ENCODE measurements at places on chromosomes 6 and 20.

DNA sequence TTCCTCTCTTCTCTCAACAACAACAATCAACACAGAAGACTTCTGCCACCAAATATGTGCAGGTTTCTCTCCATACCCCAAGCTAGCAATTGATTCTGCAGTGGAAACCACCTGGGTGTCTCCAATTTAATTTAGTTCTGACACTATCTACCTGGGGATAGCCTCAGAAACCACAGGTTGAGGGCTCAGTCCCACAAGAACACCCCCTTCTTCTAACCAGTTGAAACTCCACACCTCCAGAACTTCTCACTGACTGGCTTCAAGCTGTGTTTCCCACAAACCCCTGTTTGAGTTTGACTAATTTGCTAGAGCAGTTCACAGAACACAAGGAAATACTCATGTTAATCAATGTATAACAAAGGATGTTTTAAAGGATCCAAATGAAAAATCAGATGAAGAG lies 52.5 kb upstream of the SPTLC3 start:
- DNase-seq, result no peak

- DNase-seq, result no peak
Observed at GRCh38 chr6:148857798-148858390, 111.1 kb downstream of the UST start.

GRCh38 chr6:149985481-149985937 lies 21.8 kb downstream of the ULBP1 start:
- no peak for DNase-seq

DNA sequence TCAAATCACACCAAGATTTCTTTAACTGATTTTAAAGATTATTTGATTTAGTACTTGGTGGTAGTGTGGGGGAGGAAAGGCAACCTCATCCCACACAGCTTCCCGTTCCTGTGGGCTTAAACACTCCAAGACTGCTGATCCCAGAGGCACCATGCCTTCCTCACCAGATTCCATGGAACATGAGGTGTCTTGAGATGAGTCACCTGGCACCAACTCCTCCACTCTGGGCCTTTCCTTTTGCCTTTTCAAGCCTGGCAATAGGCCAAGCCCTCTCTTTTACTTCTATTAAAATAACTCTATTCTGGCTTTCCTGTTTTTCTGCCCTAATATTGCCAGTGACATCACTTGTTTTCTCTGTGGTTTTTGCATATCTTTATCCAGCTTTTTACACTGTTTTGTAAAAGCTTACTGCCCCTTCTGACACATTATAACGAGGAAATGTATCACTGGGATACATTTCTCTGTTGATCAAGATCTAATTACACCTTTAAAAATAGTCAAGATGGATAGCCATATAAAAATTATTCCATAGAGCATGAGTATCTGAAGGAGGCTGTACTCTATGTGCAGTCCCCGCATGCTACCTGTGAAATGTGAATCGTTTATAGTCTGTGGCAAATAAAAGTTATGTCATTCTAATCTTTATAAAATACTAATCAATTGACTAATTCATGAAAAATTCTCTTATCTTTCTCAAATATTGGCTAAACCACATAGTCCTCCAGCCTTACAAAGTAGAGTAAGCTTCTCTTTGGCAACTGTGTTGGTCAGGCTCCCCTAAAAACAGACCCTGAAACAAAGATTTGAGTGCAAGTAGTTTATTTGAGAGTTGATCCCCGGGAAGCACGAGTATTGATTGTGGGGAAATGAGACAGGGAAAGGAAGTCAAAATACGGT lies 257.8 kb upstream of the KCNQ5 start:
- DNase-seq, result no peak

DNA sequence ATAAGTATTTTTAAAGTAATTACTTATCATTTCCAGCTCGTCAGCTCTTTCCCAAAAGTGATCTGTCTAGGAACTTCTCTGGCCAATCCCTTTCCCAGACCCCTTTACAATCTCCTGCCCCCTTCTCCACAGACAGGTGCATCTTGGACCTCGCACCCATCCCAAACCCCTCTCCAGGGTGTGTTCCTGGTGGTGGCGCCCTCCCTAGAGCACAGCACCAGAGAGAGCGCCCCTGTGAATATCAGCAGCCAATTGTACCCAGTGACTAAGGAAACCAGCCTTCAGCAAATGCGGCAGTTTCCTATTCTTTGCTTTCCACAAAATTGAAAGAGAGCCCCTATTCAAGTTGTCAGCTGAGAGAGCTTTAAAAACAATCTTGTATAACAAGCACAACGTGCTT lies 157.7 kb downstream of the RNASET2 start:
- DNase-seq, result peak; percentile 15

GRCh38 chr6:37106982-37107491 lies 62.9 kb upstream of the PIM1 start:
- no peak for DNase-seq

DNA sequence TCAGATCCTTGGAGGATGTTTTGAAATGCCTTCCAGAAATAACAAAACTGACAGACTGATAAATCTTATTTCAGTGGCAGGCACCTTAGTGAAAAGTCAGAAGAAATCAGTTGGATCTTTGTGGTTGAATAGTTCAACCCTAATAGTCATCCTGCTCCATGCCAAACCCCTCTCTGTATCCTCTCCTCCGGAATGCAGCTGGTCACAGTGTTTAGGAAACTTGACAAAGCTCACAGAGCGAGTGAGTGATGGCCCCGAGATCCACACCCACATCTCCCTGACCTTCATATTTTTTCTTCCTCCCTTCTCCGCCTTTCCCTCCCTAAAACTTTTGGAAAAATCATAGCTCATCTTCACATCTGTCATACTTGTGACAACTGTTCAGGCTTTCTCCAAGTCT lies 464.8 kb upstream of the CDH4 start:
- no peak for DNase-seq

DNA sequence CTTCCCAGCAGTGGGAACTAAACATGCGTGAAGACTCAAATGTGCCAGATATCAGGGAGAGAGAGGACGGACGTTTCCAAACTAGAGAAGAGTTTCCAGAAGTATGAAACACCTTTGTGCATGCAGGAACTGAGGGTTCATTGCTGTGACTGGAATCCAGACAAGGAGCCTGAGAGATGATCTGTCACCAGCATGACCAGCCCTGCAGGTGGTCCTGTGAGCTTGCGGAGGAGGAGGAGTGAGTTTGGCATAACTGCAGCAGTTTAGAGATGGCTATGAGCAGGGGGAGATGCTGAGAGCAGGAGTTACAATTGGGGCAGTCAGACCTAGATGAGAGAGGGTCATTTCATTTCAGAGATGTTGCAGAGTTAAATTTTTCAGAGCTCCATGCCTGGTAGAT lies 89.6 kb downstream of the SLC22A3 start:
- DNase-seq, result no peak

- DNase-seq, result no peak
Observed at GRCh38 chr6:3624250-3625136, 127.0 kb downstream of the PXDC1 start.

- no peak for DNase-seq
Observed at GRCh38 chr6:122677406-122677805, 67.2 kb downstream of the PKIB start.

- no peak for DNase-seq
Observed at GRCh38 chr6:106525107-106525881, 104.0 kb downstream of the RTN4IP1 start.

DNA sequence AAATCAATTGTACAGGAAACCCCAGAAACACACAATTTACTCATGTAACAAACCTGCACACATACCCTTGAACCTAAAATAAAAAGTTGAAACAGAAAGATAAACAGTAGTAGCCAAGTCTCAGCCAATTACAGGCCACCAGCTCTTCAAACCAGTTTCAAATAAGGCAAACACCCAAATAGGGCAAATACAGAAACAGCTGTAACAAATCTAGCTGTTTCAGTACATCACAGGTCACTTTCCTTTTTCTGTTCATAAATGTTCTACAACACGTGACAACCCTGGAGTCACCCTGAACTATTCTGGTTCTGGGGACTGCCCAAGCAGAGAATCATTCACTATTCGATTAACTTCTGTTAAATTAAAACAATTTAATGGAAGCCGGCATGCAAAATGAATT lies 329.0 kb downstream of the GJA1 start:
- DNase-seq, result no peak

- no peak for DNase-seq
Observed at GRCh38 chr6:112202639-112203341, 51.6 kb downstream of the LAMA4 start.

DNA sequence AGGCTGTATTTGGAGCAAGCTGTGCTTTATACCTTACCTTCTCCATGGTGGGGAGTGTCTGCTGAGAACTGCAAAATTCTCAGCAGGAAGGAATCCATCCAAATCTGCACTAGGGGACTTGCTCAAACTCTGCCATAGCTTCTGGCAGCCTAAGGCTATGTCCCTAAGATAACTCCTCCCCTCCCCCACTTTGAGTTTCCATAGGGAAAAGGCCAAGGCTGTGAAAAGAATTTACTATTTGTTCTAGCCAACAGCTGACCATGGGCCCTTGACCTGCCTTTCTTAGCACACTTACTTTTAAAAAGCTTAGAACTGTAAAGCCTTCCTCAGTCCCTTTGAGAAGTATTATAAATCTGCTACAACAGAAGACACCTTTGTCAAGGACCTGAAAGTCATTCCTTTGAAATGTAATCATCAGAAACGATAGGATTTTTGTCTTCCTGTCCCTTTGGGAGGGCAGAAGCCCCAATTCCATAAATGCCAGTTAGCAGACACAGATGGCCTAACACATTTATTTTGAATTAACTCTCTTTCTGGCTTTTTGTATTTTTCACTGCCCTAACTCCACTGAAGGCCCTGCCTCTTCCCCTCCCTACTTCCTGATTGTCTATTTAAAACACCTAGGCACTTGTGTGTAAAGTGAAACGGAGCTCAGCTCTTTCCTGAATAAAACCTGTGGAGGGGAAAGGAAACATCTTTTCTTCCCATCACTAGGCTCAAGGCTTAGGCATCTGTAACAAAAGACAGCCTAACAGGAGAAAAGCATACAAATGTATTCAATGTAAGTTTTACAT lies 157.1 kb downstream of the AKAP7 start:
- no peak for DNase-seq

DNA sequence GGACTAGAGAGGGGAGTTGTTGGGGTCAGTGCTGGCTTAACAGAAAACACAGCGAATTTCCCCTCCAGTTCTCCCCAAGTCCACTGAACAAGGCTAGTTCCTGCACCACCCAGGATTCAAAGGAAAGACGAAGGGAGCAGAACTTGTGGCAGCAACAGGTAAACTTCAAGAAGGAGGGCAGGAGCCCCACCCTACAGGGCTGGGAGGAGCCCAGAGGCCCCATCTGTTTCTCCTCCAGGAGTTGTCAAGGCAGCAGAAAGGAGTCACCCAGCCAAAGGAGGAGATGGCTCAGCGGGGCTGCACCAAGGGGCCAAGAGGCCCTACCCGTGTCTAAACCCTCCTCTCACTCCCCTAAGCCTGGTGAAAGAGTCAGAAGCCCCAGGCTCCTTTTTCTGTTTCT lies 1.7 kb downstream of the SAPCD1 start:
- no peak for DNase-seq

DNA sequence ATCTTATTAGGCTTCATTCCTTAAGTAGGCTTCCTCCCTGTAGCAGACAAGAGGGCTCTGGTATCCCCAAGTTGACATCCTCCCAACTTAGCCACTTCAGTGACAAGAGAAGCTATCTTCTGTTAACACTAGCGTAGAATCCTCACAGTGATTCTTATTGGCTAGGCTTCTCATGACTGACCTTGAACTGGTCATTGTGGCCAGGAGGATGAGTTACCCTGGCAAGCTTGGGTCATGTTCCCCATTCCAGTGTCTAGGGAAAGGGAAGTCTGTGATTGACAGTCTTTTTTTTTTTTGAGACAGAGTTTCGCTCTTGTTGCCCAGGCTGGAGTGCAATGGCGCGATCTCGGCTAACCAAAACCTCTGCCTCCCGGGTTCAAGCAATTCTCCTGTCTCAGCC lies 7.1 kb downstream of the CDKAL1 start:
- DNase-seq, result no peak

DNA sequence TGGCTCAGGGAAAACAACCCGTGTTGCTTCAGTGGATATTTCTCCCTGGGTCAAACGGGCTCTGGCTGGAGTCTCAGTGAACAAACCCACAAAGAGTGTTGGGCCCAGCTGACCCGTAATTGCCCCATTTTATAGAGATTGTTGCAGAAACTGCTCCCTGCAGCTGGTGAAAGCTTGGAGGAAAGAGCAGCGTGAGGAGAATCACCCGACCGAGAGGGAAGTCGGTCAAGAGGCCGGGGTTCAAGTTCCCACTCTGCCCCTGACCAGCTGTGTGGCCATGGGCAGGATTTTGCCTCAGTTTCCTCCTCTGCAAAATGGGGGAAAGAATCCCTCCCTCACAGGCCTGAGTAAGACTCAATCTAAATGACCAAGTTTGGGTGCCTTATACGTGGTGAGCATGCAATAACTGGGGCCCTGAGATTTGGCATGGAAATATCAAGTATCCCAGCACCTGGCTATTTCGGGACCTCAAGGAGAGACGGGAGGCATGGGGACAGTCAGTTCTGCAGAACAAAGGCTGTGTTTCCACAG lies 1.7 kb upstream of the TGM2 start:
- DNase-seq, result no peak

- DNase-seq, result no peak
Observed at GRCh38 chr20:63963784-63964301, 5.9 kb downstream of the ZNF512B start.

DNA sequence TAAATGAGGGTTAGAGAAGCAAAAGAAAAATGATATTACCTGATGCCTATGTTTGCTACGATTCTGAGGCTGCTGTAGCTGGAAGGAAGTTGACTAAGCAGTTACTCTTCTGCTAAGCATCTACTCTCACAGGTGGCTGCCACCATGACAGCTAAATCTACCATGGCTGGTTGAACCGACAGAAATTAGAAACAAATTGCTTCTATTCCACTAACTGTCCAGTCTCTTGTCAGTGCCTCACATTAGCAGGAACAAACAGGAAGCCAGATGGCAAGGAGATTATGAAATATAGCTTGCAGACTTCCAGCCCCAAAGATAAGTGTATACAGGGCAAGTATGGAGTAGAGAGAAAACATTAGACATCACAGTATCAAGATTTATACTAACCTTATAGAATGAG lies 59.4 kb upstream of the TMEM200A start:
- DNase-seq, result no peak

DNA sequence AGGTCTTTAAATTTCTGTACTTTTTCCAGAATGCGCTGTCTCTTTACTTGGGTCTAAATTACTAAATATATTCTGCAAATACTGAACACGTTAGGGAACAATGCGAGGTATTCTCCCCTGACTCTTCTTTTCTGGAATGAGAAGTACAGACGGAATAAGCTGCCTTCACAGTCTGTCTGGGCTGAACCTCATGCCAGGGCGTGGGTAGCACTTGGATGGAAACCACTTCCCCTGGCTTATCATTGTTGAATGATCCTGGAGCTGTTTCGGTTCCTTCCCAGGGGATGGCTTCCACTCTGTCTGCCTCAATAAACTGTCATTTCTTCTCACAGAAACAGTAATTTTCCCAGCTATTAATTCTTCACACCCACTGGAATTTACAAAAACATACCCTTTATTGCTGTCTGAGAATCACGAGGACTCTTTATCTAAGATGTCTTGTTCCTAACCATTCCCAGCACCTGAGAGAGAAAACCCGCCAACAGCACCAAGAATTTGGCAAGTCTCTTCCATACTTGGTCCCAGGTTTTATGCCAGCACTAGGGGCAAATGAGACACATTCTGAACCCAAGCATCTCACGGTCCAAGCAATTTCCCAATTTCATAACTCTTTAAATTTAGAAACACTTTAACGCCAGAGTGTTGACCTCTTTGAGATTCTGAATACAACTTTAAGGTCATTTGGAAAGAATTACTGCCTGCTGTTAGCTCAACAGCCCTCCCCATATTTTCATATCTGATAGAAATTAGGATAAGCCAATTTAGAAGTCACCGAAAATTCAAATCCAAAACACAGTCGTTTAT lies 43.2 kb upstream of the ADGRF5 start:
- DNase-seq, result no peak

GRCh38 chr6:154337406-154338005 lies 19.1 kb downstream of the IPCEF1 start:
- DNase-seq, result no peak
